ENCODE measurements at places on chromosomes 2 and 18.

DNA sequence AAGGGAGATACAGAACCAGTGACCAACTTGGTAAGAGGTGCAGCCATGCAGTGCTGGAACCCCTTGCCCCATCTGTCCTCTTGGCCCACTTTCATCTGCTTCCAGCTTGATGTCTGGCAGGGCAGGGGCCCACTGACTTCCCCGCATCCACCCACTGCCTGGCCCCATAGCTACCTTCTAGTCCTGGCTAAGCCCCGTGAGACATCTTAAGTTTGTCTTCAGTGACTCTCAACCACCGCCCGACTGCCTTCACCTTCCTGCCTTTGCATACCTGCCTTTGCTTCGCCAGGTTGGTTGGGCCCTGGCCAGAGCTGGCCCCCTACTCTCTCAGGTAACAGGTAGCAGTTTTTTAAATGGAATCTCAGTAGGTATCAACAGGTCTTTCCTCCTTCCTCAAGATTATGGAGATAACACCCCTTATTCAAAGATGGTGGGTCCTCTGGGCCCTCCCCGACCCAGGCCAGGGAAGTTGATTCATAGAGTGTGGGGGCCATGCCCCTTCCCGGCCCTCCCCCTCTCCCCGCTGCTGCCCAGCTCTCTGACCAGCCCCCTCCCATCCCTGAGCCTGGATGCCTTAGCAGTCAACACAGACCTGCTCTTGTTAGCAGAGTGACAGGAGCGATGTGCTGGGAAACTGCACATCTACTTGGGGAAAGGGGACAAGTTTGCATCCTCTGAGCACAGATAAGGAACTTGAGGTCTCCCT lies 2.8 kb downstream of the ARID5A start:
- H3K27me3 ChIP-seq = no peaks in the 10 kb centered on the region
- peaks cover 4% of the 10 kb centered on the region for H3K36me3 ChIP-seq
- peak overlapping the region; percentile 93 for H3K4me3 ChIP-seq
- DNase-seq = no peak
- peaks cover 34% of the 10 kb centered on the region for H3K4me1 ChIP-seq

DNA sequence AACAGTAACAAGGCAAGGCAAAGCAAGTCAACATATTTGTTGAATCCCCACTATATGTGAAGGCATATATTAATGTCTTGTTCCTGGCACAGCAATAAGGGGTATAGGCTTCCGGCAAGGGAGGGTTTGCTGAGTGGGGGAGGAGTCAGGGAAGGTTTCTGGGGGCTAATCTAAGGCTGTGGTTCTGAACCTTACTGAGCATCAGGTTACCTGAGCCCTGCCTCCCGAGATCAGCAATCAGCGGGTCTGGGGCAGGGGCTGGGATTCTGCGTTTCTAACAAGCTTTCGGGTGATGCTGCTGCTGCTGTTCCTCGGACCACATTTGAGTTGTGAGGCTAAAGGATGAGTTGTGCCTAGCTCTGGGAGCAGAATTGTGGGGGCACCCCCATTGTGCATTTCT lies 401.7 kb upstream of the SPRED2 start:
- no peak overlapping the region for H3K27ac ChIP-seq
- H3K36me3 ChIP-seq = no peaks in the 10 kb centered on the region
- DNase-seq = no peak
- H3K4me3 ChIP-seq = no peak overlapping the region
- no peaks in the 10 kb centered on the region for H3K27me3 ChIP-seq
- no peaks in the 10 kb centered on the region for H3K4me1 ChIP-seq

DNA sequence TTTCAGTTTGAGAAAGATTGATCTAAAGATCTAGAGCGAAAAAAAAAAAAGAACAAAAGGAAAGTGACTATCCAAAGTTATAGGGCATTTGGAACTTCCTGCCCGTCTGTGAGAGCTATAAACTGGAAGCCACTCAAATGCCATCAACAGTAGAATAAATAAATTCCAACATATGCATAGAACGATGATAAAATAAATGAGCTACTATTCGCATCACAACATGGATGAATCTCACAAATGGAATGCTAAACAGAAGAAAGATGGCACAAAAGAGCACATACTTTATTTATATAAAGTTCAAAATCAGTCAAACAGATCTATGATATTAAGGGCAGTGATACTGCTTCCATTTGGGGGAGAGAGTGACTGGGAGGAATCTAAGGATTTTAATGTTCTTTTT lies 128.8 kb downstream of the TTC32 start:
- H3K4me1 ChIP-seq = peaks cover 44% of the 10 kb centered on the region
- DNase-seq = no peak
- no peak overlapping the region for H3K4me3 ChIP-seq
- H3K36me3 ChIP-seq = no peaks in the 10 kb centered on the region
- H3K27ac ChIP-seq = no peak overlapping the region

GRCh38 chr2:142241016-142241415 lies 110.2 kb upstream of the LRP1B start:
- H3K4me1 ChIP-seq = no peaks in the 10 kb centered on the region
- H3K27ac ChIP-seq = no peak overlapping the region
- no peak overlapping the region for H3K4me3 ChIP-seq
- no peak for DNase-seq
- H3K27me3 ChIP-seq = no peaks in the 10 kb centered on the region

DNA sequence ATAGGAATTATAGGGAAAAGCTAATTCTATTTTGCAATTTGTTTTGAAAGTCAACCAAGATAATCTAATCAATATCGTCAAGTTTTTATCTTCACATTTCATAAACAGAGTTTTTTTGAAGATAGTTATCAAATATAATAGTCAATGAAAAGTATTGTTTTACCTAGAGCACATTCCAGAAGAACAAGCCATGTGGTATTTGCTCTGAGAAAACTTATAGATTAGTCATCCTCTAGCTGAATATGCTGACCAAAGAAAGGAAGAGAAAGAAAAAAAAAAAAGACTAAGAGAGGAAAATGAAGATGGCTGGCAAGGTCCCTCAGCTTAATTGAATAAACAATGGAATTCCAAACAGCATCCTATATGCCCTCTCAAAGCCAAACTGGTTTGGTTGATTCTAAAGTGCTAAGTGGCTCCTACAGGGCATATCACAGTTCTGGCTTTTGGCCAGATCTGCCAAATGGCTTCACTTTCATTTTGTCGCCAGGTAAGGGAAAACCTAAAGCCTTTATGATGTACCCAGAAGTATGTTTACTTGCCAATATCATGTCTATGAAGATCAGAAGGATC lies 132.6 kb downstream of the VWC2L start:
- no peak for DNase-seq
- H3K27me3 ChIP-seq = no peaks in the 10 kb centered on the region
- peaks cover 3% of the 10 kb centered on the region for H3K4me1 ChIP-seq
- no peak overlapping the region for H3K27ac ChIP-seq
- H3K4me3 ChIP-seq = no peak overlapping the region
- no peaks in the 10 kb centered on the region for H3K36me3 ChIP-seq

- H3K4me3 ChIP-seq = no peak overlapping the region
- no peak overlapping the region for H3K27ac ChIP-seq
- no peaks in the 10 kb centered on the region for H3K36me3 ChIP-seq
- no peaks in the 10 kb centered on the region for H3K27me3 ChIP-seq
Observed at GRCh38 chr2:12119841-12120240, 373.4 kb downstream of the LPIN1 start.

DNA sequence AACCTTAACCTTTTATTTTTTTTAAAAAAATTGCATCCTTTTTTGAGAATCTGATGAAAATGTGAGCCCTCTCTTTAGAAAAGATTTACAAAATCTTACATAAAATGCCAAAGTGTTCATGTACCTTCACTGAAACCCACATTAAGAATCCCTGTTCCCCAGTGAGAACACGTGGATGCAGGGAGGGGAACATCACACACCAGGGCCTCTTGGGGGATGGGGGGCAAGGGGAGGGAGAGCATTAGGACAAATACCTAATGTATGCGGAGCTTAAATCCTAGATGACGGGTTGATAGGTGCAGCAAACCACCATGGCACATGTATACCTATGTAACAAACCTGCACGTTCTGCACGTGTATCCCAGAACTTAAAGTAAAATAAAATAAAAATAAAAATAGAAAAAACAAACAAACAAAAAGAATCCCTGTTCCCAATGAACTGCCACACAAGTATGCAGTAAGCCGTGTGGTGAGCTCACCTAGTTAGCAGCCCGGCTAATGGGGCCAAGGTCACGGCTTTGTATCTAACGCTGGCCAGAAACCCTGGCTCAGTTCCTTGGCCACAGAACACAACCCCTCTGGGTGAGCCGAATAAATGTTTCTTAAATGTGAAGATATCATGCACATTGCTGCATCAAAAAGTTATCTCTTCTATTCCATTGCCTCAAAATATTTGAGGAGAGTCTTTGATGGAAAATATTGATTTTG lies 41.4 kb downstream of the CHST9 start:
- H3K4me3 ChIP-seq = no peak overlapping the region
- no peaks in the 10 kb centered on the region for H3K27me3 ChIP-seq
- H3K4me1 ChIP-seq = no peaks in the 10 kb centered on the region
- no peak for DNase-seq
- no peak overlapping the region for H3K27ac ChIP-seq

GRCh38 chr2:191451116-191451515 lies 205.9 kb downstream of the MYO1B start:
- no peaks in the 10 kb centered on the region for H3K4me1 ChIP-seq
- H3K27me3 ChIP-seq = no peaks in the 10 kb centered on the region
- no peak for DNase-seq

- no peaks in the 10 kb centered on the region for H3K27me3 ChIP-seq
- no peaks in the 10 kb centered on the region for H3K36me3 ChIP-seq
- no peaks in the 10 kb centered on the region for H3K4me1 ChIP-seq
- no peak overlapping the region for H3K4me3 ChIP-seq
Observed at GRCh38 chr18:50359806-50360205, 15.0 kb upstream of the SKA1 start.

DNA sequence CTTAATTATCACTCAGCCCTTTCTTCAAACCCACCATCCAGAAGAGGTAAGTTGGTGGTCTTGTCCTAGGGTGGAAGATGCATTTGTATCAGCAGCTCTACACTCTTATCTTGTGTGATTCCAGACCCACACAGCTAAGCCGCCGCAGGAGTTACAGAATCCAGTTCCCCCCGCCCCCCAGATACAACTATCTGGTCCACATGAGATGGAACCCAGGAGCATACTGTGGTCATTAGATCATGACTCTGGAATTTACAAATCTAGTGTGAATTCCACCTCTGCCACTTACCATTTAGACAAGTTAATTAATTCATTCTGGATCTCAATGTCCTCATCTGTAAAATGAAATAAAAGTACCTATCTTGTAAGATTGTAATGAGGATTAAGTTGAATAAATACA lies 486.4 kb downstream of the BCL11A start:
- no peaks in the 10 kb centered on the region for H3K27me3 ChIP-seq
- H3K36me3 ChIP-seq = no peaks in the 10 kb centered on the region
- DNase-seq = no peak

GRCh38 chr2:42813763-42814162 lies 21.4 kb upstream of the HAAO start:
- H3K36me3 ChIP-seq = no peaks in the 10 kb centered on the region
- no peak overlapping the region for H3K27ac ChIP-seq
- no peak overlapping the region for H3K4me3 ChIP-seq
- DNase-seq = no peak

GRCh38 chr2:7419186-7419585 lies 502.0 kb downstream of the RNF144A start:
- no peaks in the 10 kb centered on the region for H3K4me1 ChIP-seq
- no peaks in the 10 kb centered on the region for H3K27me3 ChIP-seq
- H3K4me3 ChIP-seq = no peak overlapping the region
- H3K27ac ChIP-seq = no peak overlapping the region
- H3K36me3 ChIP-seq = no peaks in the 10 kb centered on the region

- H3K27me3 ChIP-seq = no peaks in the 10 kb centered on the region
- DNase-seq = no peak
- H3K4me3 ChIP-seq = no peak overlapping the region
- H3K27ac ChIP-seq = no peak overlapping the region
- no peaks in the 10 kb centered on the region for H3K36me3 ChIP-seq
Observed at GRCh38 chr2:226673314-226673723, 126.3 kb downstream of the IRS1 start.

DNA sequence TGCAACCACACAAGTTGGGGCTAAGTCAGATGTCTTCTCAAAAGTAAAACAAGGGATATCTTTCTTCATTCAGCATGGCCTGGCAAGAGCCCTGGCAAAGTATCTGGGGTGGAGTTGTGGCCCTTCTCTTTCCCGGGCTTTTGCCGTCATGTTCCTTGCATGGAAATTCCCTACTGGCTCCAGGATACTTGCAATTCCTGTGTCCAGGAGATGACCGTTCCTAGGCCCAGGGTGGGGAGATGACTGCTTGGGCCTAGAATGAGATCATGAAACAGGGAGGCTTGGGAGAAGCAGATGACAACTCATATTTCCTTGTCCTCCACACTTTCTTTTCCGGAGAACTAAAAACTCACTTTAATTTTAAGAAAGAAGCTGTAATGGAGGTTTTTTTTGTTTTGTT lies 60.9 kb downstream of the TGIF1 start:
- H3K4me1 ChIP-seq = no peaks in the 10 kb centered on the region
- no peak overlapping the region for H3K27ac ChIP-seq
- H3K4me3 ChIP-seq = no peak overlapping the region
- no peak for DNase-seq
- no peaks in the 10 kb centered on the region for H3K36me3 ChIP-seq

- no peaks in the 10 kb centered on the region for H3K36me3 ChIP-seq
- peaks cover 55% of the 10 kb centered on the region for H3K4me1 ChIP-seq
- no peak for DNase-seq
- no peak overlapping the region for H3K27ac ChIP-seq
Observed at GRCh38 chr2:108620656-108621055, 86.4 kb downstream of the LIMS1 start.

DNA sequence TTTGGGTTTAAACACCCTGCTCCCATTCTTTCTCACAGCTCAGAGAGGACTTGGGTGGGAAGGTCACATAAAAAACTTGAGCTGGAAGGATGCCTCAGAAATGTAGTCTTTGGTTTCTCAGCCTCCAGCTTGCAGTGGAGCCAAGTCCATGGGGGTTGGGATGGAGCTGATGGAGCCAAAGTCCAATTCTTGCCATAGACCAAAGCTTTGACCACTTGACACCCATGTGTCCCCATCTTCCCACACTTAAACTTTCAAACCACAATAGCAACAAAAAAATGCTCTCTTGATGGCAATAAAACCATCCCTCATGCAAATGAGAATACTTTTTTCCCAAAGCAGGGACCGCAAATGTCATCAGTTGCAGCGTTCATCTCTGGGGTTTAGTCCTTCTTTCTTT lies 14.7 kb upstream of the DAW1 start:
- no peak for DNase-seq
- H3K4me3 ChIP-seq = no peak overlapping the region
- no peaks in the 10 kb centered on the region for H3K36me3 ChIP-seq

DNA sequence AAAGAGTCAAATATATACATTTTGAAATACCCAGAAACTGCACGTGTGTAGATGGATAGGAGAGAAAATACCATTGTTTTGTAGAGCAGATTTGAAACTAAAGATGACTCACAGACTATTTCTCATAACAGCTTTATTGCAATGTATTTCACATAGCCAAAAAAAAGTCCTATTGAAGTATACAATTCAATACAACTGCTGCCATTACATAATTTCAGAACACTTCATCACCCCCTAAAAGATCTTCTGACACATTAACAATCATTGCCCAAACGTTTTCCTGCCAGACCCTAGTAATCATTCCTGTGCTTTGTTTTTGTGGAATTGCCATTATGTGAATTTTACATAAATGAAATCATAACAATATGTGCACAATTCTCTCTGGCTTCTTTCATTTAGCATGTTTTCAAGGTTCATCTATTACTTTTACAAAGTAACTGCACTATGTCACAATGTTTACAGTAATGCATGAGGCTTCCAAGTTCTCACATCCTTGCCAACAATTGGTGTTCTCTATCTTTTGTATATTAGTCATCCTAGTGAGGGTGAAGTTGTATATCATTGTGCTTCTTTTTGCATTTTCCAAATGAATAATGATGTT lies 378.6 kb upstream of the CWC22 start:
- H3K4me1 ChIP-seq = no peaks in the 10 kb centered on the region
- no peak overlapping the region for H3K27ac ChIP-seq
- H3K27me3 ChIP-seq = no peaks in the 10 kb centered on the region
- no peak for DNase-seq
- no peaks in the 10 kb centered on the region for H3K36me3 ChIP-seq
- no peak overlapping the region for H3K4me3 ChIP-seq

Data from thoracic aorta (tissue), 2 donors.